Heart left ventricle (tissue), 16 donors: ENCODE measurements at places on chromosomes 4 and X. TPM values are rescaled to one million over a fixed set of nuclear protein-coding genes. Genes with fewer than 3 reads are reported as not detected.

DNA sequence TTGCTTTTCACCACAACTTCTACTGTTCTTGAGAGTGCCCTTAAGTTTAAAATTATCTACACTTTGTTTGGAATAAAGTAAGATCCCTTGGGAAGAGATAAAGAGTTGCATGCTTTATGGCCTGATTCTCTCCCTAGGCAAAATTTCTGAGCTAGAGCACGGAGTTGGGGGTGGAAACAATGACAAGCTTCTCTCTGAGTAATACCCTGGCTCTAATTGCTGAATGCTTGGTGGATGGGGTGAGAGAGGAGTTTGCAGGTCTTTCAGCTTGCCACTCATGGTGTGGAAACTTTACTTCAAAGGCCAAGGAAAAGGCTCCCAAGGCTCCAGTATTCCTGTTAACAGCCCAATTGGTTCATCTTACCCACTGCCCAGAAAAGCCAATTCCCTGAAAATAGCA is 26.1 kb upstream of the PRDM8 start:
- no peak for DNase-seq

DNA sequence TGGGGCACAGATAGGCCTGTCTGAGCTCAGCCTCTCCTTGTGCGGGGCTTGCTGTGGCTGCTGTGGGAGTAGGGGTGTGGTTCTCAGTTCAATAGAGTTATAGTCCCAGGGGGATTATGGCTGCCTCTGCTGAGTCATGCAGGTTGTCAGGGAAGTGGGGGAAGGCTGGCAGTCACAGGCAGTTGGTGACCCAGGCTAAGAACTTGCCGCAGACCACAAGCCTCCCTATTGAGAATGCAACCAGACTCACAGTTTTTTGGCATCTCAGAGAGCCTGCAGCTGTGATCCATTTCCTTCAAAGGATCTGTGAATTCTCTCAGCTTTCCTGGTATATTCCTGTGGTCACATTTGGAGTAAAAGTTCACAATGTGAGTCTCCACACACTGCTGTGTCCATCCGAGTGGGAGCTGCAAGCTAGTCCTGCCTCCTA is 364.9 kb downstream of the ZNF674 start:
- no peak for DNase-seq

DNA sequence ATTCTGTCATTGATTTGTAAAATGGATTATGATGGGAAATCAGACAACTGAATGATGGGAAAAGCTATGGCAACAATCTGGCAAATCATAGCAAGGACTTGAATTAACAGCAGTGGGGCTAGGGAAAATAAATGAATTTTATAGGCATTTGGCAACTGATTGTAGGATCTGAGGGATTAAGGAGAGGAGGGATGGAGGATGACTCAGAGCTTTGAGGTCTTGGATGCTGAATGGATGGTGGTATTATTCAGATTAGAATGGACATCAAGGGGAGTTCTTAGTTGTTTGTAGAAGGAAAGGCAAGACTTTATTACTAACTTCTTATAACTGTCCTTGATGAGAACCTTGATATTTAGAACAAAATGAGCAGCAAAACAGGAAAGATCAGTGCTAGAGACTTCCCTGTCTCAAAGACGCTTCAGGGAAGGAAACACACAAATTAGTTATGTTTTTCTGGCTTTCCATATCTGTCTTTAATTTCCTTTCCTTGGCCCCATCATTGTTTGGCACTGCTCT is 51.4 kb upstream of the HHIP start:
- DNase-seq, result no peak

The TKTL2 gene
- total RNA-seq, result not detected

The ADRA2C gene
- total RNA-seq, result 3.5 TPM
